KBM-7 (cell line): ENCODE measurements at places on chromosomes 12 and 14.
A peak's percentile ranks its signal among the peaks of the same experiment; 100 is the strongest.

- no peak for DNase-seq
These were observed 84.1 kb downstream of the BCL11B start for GRCh38 chr14:99187858-99188257.

- no peak for DNase-seq
These were observed 115.5 kb downstream of the DHRS2 start for GRCh38 chr14:23751616-23752015.

DNA sequence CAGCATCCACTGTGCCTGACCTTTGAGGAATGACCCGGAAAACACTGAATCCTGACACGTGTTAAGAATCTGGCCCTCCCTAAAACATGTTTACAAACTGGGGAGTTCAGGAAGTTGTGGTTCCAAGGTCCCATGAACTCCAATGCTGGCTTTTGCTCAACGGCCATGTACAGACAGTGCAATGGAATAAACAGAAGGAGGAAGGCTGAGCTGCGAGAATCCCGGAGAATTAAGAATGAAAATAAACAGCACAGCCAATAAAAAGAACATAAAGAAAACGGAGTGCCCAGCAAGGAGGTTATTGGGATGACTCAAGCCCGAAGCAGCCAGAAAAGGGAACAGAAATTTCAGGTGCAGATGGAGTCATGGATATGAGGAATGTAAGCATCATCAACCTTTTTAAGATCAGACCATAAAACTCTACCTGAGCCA lies 32.3 kb downstream of the BCL11B start:
- no peak for DNase-seq

DNA sequence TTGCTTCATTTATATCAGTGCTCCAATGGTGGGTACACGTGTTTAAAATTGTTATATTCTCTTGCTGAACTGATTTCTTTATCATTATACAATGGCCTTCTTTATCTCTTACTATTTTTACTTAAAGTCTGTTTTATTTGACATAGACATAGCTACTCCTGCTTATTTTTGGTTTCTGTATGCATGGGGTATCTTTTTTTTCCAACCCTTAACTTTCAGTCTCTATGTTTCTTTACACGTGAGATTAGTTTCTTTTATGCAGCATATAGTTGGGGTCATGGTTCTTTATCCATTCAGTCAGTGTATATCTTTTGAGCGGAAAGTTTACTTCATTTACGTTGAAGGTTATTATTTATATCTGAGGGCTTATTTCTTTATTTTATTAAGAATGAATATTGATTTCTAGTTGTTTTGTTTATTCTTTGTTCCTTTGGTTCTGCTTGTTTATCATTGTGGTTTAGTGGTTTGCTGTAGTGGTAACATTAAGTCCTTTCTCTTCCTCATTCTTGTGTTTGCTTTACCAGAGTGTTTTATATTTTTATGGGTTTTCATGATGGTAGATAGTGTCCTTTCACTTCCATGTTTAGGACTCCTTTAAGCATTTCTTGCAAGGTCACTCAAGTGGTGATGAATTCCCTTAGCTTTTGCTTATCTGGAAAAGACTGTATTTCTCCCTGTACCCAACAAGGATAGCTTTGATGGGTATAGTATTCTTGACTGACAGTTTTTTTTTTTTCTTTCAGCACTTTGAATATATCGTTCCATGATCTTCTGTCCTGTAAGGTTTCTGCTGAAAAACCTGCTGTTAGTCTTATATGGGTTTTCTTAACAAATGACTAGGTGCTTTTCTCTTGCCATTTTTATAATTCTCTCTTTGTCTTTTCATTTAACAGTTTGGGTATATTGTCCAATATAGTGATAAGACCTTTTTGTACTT lies 38.3 kb upstream of the FAR2 start:
- DNase-seq: peak; percentile 35

DNA sequence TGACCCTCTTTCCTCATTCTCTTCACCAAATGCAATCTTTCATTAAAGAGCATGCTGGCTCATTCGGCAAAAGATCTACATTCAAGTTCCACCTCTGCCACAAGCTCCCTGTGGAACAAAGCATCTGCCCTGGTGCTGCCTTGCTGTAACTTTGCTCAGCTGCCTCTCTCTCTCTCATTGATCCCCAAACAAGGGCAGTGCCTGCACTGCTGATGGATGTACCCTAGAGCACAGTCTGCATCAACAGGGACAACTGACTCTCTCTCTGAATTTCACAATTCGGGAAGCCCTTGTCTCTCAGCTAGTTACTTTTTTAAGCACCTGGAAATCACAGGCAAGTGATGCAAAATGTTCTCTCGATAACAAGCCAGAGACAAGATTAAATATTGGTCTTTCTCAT lies 174.0 kb upstream of the DIO2 start:
- DNase-seq: no peak

GRCh38 chr14:65156568-65157366 lies 54.5 kb upstream of the MAX start:
- no peak for DNase-seq

GRCh38 chr14:68874746-68875155 lies 81.9 kb upstream of the ZFP36L1 start:
- DNase-seq: no peak

DNA sequence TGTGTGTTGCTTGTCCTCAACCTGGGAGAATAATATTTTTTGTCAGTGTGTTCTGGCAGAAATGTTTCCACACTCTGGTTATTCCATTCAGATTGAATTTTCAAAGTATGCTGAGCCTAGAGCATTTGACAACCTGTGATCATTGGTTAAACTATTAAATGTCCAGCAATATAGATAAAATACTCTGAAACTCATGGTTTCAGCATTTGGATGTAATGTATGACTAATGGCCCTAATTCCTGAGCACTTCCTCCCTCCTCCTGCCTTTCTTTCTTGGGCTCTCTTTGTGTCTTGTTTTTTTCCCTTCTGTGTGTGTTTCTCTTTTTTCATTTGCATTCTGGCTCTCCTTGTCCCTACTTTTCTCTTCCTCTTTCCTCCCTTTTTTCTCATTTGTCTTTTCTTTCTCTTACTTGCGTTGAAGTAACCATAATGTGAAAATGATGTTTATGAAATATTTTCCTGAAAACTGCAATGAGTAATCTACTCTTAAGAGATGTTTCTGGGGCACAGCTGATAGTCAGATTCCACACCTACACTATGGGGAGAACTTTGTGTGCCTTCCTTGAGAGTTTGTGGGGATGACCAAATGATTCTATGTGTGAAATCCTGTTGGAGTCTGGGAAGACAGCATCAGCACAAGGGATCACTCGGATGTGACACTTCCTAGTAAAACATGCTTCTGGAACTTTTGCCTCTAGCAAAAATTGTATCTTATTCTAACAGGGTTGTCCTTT lies 74.6 kb downstream of the FRMD6 start:
- no peak for DNase-seq
